ENCODE measurements at places on chromosomes 5 and 9.

GRCh38 chr5:173001229-173001841 lies 17.8 kb downstream of the ATP6V0E1 start:
- peak; percentile 44 for DNase-seq

DNA sequence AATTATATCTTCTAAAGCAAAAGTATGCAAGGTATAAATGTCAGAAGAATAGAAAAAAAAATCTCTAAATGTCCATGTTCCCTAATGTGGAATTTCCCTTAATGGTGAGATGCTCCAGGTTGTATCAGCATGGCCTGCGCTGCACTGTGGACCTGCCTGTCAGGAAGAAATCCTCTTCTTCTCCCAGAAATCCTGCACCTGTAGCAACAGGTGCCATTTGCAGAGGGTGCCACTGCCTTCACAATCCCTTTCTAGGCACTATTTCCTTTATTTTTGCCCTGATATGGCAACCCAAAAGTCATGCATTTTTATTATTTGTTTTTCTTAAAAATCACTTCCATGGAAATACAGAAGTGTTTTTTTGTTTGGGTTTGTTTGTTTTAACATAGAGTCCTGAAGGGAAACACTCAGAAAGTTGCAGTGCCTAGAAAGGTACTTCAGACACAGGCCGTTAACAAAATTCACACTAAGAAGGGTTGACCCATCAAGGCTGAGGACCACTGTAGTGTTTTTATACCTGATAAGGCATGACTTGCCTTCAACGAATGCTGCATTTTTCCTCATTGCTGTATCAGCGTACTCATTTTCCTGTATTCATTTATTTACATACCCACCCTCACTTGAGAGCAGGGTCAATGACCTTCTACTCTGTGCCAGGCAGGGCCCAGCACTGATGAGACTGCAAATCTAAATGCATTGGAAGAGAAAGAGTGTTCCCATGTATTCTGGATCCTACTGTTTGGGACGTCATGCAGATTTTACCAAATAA lies 177.8 kb downstream of the SNX18 start:
- DNase-seq: no peak

DNA sequence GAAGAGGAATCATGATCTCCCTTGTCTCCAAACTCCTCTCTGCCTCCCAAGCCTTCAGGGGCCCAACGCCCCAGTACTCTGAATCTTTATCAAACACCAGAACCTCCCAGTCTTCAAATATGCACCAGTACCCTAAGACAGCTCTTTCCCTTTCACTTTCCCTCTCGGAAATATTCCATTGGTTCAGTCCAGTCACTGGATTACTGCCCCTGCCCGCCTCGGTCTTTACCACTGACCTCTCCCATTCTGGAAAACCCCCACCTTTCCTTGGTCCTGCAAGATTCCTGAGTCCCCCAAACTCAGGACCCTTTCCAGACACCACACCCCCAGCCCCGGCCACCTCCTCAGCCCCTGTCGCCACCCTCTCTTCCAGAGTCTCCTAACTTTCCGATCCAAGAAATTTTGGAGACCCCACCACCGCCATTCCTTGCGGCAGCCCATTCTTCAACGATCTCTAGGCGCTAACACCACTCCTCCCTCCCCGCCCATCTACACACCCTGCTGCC lies 674 bp downstream of the C5orf15 start:
- DNase-seq: no peak

DNA sequence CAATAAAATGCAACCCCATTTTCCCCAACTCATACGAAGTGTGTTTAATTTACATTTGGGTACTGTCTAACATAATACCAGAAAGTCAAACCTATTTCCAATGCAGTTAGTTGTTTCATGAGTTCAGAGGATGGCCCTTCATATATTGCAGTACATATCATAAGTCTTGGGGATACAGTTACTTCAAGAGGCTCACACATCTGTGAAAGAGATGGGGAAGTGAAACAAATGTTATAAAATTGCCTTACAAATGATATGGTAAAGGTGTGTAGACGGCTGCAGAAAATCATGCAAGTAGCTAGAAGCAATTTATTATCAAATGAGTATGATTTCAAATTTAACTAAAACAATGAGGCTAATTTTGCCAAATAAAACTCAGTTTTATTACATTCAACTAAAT lies 219.0 kb upstream of the CDH12 start:
- DNase-seq: no peak

GRCh38 chr5:131214609-131215227 lies 44.0 kb downstream of the LYRM7 start:
- no peak for DNase-seq

GRCh38 chr9:119053070-119053469 lies 316.2 kb downstream of the BRINP1 start:
- DNase-seq: no peak

DNA sequence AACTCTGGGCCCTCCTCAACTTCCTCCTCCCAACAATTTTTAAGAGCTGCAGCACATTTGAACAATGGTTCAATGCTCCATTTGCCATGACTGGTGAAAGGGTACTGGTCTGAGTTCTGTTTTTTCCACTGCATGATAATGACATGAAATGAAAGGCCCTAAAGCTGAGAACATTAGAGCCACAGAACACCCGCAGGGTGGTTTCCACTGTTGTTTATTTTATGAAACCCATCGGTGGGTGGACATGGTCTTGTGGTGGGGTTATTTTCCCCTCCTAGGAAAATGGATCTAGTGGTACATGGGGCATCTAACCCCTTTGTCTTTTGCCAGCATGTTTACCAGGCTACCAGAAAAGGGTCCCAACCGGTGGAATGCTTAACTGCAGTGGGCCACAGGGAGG lies 71.8 kb downstream of the SMARCA2 start:
- DNase-seq: no peak

DNA sequence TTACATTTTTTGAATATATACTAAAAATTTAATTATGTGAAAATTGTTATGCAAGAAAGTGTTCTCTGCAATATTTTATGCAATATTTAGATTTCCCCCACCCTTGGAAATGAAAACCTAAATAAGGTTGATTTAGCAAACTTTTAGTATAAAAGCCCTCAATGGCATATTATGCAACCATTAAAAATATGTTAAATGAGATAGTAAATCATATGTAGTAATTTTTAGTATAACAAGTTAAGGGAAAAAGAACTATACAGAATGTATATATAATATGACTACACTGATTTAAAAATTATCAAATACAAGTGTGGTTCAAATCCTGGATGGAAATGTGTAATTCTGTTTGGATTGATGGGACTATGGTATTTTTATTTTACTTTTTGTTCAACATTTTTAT lies 116.9 kb upstream of the MEF2C start:
- no peak for DNase-seq

DNA sequence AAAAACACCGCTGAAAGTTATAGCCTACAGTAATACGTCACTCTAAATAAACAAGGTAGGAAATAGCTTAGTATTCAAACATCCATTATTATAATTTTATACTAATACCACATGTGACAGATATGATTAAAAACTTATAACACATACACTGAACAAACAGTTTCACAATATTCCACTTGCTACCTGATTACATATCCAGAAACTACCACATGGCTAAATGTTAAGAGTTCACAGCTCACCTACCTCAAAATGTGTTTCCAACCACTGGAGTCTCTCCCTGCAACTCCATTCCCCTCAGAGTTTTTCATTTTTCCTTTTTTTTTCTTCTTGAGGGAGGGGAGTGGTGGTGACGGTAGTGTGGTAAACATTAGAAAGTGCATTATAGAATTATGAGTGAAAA lies 12.1 kb downstream of the RICTOR start:
- DNase-seq: no peak

GRCh38 chr5:40679913-40680681 lies at the start of gene PTGER4:
TSS of gene PTGER4 (plus strand) at chr5:40679915. CDS start at chr5:40680994, 1,079 bp downstream.
- DNase-seq: no peak

GRCh38 chr5:172815631-172816030 lies 18.4 kb upstream of the ERGIC1 start:
- no peak for DNase-seq

DNA sequence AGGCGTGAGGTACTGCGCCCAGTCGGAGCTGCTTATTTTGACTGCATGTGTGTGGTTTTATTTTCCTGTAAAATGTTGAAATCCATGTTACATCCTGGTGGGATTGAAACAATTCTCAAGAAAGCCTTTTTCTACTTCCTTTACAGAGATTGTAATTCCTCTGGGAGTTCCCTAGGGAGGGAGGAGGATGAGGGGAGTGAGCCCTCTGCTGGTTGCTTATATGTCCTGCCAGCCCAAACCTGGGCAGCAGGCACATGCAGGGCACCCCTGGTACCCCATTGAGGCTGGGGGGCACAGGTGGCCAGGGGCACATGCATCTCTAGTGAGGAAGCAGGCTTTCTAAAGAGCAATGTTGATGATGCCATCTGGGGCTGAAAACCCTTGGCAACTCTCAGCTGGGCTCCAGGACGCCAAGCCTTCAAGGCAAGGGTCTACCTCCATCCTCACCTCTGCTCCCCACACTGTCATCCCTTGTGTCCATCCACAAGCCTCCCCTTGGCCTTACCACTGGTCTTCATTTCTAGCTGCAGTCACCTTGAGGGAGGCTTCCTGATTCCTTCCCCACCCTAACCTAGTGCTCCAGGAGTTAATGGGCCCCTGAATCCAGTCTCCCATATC lies 84.7 kb upstream of the TNFSF8 start:
- DNase-seq: no peak

DNA sequence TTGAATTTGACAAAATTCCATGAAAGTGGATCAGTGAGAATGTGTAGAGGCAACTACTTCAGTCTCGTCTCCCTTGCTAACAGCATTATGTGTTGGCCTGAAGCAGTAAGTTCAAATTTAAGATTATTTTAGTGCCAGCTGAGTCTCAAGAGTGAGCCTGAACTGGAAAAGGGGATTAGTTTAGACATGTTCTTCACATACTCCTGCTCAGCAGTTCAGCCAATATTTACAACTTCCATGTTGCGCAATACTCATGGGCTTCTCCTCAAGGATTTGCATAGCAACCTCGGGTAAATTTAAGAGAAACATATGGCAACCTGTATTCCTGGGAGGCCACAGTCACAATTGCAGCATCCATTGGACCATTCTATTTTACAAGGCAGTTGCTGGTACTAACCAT lies 553.8 kb downstream of the PTPRD start:
- DNase-seq: no peak

- DNase-seq: no peak
Observed at GRCh38 chr9:16640649-16641048, 229.8 kb downstream of the BNC2 start.

- DNase-seq: peak; percentile 72
Observed at GRCh38 chr5:139459451-139459934, 3.0 kb downstream of the ECSCR start.

DNA sequence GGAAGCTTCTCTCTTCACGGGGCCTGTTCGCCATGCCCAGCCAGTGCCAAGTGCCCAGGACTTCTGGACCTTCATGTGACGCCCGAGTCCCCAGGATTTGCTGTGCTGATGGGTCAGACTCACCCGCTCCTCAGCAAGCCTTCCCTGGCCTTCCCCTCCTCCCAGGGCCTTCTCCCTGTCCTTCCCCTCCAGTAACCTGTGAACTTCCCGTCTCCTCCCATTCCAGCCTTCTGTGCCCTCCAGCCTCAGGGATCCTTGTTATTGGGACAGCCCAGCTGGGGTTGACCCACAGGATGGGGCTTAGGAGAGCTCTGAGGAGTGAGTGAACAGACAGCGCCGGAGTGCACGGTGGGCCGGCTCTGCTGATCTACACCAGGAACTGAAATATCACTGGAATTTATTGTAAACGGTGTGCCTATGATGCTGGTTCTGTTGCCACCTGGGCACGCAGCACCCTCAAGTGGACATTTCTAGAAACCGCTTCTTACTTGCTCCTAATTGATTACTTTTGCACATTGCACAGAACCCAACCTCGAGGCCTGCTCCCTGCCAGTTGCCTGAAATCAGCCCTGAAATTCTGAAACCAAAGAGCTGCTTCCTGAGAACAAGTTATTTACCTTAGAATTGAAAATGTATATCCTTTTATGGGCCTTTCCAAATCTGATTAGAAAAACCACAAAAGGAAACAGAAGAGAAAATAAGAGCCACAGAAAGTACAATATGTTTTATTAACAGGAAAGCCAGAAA lies 1.5 kb downstream of the SPAAR start:
- DNase-seq: peak; percentile 58

GRCh38 chr5:57307516-57307915 lies 133.7 kb downstream of the GPBP1 start:
- DNase-seq: no peak

DNA sequence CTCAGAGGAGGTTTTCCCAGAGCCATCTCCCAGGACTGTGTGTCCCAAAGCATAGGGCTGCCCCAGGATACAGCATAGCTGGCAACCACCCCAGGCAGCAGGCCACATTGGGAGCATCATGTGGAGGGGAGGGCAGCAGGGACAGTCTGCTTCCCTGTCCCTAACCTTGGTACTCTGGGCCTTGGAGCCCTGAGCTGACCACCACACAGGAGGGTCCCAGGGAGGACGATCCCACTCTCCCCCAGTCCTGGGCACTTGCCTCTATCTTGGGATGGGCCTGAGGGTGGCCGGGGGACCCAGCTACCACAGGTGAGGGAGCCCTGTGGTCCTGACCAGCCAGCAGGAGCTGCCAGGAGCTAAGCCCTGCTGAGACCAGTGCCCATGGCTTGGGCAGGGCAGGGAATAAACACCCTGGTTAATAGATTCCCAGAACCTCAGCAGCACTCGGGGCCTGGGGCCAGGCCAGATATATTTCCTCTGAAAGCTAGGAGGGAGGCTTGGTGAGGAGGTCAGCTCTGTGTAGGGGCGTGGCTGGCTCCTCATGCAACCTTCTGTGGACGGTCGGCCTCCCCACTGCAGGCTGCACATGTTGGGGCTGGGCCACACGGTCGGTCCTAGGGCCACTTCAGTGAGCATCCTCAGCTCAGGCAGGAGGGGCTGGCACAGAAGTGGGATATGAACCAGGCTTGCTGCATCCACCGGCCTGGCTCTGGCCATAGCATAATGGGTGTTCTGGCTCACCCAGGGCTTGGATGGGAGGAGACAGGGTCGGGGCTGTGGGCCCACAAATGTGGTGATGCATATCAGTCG lies 4.2 kb downstream of the NINJ1 start:
- DNase-seq: no peak

DNA sequence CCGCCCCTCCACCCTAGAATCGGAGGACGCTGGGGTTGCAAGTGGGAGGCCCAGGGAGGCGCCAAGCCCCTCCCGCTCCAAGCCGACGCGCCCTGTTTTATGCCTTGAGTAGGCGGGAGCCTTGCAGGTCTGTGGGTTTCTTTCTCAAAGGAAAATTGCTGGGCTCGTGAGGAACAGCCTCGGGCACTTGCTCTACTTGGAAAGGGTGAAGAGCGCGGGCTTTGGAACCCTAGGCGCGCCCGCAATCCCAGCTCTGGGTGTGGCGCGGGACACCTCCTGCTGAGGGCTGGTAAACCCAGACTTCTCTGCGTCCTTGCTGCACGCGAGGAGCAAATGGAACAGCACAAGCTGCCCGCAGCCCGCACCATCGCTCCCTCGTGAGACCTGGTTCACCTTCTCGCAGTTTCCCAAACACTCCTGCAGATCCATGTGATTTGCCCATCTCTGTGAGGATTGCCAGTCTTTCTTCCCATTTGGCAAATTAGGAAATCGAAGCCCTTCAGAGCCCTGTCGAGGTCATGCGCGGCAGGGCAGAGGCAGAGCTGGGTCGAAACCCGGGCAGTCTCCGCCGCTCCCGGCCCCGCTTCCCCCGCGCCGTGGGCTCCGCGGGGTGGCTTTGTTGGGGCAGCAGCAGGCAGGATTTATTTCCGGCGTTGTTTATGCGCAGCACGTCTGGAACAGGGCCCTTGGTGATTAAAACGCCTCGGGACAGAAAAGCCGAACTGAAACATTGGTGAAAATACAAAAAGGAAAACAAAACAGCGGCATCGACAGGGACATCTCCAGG lies 98.4 kb upstream of the CPLX2 start:
- no peak for DNase-seq

- DNase-seq: no peak
Observed at GRCh38 chr5:139690064-139690802, 42.1 kb downstream of the CXXC5 start.

- no peak for DNase-seq
Observed at GRCh38 chr9:114001410-114001685, 76.8 kb downstream of the AMBP start.

All from activated T-cell treated with anti-CD3 and anti-CD28 coated beads, Interleukin-2, amount 50 U/mL, for 48 hours (primary cell).